OCI-LY7 (cell line): ENCODE measurements at places on chromosomes 6 and 20.

- DNase-seq, result no peak
Observed at GRCh38 chr6:85610182-85610895, 16.7 kb upstream of the SNX14 start.

DNA sequence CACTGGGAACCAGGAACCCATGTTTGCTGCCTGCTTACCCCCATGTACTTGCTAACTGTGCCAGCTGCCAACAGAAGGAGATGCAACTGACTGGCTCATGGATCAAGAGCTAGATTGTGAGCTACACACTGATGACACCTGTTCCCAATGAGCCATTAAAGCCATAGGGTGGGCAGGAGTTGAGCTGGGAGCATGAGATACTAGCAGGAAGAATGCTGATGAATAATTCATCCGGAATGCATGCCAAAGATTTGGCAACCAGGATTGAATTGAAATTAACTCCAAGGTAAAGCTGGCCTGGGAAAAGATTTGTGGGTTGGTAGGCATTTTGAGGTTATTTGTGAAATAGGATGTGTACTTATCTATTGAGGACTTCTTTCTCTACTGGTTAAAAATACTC lies 631.1 kb downstream of the KIF16B start:
- no peak for DNase-seq

DNA sequence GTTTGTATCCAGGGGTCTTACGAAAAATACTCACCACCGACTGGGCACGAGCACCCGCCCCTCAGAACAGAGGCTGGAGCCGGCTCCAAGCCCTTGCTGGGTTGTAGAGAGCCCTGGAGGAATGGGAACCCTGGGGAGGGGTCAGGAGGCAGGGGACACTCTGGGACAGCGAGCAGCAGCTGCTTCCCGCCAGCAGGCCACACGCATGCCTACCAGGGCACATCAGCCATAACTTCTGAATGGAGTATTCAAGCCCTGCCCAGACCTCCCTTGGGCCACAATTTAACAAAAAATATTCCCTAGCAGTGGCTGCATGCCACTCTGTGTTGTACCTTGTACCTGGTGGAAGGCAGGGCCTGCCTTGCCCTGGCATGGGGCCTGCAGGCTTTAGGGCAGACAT lies 31.6 kb upstream of the CD93 start:
- no peak for DNase-seq

DNA sequence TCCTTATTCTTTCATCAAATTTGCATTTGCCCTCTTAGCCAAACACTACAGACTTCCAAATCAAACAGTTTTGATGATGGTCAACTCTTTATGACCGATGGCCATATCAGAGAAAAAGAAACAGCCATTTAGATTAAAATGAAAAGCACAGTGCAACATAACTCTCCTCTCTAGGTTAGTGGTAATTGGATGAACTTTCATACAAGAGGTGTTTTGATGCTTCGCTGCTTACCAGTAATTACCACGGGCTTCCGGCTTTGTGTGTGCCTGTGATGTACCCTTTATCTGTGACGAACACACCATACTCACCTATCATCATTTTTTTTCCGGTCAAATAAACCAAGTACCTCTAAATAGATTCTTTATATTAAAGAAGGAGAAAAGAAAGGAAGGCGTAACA lies 181.8 kb downstream of the FOXA2 start:
- no peak for DNase-seq

DNA sequence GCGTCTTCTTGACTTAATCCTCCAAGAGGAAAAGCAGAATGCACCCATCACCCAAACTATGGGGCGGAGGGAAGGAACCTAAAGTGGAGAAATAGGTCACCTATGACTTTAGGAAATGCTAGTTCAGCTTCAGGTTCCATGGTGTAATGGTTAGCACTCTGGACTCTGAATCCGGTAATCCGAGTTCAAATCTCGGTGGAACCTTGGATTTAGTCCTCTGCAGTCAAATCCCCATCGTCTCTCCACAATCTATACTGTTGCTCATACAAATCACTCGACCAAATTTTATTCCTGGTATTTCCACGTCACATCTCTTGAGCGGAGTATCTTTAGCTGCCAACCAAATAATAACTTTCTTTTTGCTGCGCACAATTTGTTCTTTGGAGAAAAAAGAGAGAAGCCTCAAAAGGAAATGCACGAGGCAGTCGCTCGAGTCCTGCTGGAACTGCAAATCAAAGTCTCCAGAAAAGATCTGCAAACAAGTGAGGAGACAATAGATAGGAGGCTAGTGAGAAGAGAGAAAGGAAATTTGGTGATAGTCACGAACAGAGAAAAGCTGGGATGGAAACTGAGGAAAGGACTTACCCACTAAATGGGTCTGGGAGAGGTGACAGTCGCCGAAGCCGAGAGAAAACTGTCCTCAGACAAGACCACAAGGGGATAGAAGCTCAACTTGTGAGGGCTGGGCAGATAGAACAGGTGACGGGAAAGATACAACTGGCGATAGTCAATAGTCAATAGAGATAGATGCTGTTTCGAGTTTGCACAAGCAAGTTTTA lies 16.6 kb downstream of the POM121L2 start:
- no peak for DNase-seq

DNA sequence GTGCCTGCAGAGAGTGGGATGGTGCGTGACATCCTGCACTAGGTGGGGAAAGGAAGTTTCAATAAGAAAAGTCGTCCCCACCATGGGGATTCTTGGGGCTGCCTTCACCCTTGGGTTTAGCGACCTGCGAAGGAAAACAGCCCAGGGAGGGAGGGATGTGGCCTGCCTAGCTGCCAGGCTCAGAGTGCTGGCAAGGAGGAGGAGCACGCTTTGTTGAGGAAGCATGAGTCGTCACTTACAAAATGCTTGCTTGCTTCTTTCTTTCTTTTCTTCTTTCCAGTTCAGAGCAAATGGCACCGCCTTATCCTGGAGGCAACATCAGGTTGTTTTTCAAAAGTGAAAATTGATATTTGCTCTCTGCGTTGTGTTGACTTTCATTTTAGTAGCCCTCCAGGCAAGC lies 123.2 kb downstream of the TFAP2C start:
- DNase-seq, result no peak

GRCh38 chr20:14445902-14446301 lies 108.5 kb upstream of the FLRT3 start:
- DNase-seq, result no peak

DNA sequence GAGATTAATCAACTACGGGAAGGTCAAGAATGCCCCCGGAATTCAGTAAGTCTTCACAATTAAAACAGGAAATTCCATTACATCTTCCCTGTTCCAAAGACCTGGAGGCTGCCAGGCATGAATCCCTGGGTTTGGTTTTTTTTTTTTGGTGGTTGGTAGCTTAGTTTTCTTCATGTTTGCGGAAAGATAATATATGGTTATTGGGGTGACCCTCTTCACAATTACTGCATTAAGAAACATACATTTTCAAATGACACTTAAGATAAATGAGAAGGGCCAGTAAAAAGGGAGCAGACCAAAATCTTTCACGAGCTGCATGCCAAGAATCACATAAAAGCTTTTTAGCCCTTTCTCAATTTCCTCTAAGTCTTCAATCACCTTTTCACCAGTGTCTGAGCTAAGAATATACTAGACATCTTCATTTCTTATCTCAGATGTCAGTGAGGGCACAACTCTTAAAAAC lies 64.0 kb downstream of the KIF13A start:
- DNase-seq, result no peak

DNA sequence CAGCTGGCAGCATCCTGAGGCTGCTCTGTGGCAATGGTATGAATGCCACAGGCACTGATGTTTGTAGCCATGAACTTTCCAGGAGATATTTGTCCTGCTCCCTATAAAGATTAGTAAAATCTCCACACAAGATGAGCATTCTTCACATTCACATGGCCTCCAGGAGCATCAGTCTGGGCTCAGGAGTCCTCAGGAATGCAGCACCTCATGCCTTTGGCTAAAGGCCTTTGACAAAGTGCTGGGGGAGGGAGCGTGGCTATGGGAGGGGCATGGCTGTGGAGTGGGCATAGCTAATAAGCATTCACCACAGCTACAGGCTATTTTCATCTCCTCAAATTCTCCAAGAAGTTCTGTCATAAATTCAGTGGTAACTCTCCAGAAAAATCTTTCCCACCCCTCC lies 90.5 kb upstream of the LY86 start:
- DNase-seq, result no peak

DNA sequence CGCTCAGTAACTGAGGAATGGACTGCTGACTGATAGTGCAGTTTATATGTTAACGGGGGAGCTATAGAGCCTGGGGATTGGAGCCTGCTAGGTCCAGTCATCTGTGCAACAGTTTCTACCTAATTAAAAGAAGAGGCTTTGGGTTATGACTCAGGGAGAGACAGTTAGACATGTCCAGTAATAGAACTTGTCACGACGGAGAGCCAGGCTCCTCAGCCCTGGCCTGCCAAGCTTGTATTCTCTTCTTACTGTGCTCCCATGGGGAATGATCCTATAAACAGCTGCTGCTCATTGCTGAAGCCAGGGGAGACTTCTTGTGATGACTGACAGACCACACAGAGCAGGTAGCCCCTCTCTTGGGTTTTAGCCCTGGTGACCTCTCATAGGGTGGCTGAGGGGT lies 69.3 kb downstream of the SYNJ2 start:
- DNase-seq, result no peak

- no peak for DNase-seq
Observed at GRCh38 chr6:10824819-10825218, 13.5 kb downstream of the MAK start.

DNA sequence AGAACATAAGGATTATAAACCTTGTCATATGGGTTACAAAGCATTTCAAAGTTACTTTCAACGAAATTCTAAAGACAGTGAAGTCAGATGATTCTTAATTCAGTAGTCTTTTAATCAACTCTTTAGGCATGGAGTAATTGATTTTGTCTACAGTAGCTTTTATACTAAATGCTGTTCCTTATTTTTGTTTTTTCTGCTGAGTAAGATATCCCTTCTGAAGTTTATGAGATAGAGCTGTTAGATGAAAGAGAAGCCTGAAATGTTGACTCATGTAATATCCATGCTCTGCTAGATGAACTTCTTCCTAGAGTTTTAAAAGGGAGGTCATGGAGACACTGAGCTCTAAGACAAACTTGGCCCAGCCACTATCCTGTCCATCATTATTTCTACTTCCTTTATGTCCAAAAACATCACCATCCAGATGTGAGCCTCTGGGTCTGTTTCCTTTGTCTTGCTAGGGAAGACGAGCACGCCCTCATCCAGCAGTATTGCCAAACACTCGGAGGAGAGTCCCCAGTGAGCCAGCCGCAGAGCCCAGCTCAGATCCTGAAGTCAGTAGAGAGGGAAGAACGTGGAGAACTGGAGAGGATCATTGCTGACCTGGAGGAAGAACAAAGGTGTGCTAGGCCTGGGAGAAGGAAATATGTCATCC lies 550.3 kb downstream of the UTRN start:
- DNase-seq, result no peak

DNA sequence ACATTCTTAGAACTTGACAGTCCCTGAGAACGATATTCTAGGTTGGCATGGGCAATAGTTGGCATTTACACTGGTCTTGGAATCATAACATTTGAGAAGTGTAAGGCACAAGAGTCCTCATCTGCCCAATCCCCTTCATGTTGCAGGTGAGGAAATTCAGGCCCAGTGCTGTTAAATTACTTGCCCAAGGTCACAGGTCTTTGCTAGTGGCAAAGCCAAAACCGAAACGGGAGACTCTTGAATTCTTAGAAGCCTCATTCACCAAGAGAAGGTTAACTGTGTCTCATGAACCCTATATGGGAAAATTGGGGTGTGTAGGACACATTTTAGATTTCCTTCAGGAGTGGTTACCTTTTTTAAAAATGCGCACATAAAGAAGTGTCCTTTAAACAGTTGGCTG lies 7.2 kb downstream of the E2F3 start:
- DNase-seq, result no peak

DNA sequence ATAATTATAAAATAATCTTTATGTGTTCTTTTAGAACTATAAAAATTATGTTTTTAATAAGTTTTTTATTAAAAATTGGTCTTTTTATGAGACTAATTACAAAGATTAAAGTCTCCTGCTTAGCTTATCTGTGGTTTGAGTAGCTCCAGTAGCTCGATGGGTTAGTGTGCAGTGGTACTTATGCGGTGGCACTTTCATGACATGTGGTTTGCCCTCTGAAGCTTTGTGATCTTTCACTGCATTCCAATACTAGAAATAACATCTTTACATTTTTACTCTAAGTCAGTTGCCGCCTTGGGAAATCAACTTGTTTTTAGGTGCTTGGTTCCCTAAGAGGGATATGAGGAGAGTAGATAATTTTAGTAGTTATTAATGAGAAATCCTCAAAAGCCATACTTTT lies 699.5 kb upstream of the FLRT3 start:
- no peak for DNase-seq

DNA sequence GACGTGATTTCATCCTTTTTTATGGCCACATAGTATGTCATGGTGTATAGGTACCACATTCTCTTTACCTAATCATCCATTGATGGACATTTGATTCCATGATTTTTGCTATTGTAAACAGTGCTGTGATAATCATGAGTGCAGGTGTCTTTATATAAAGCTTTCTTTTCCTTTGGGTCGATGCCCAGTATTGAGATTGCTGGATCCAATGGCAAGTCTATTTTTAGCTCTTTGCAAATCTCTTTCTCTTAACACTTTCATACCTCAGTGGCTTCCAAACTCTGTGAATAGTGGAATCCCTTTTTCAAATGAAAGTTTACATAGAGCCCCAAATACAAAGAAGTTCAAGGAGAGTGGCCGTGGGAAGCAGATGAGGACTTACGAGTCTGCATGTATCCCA lies 105.8 kb upstream of the SPTLC3 start:
- no peak for DNase-seq

GRCh38 chr6:83510791-83511190 lies 1.5 kb upstream of the PRSS35 start:
- no peak for DNase-seq

DNA sequence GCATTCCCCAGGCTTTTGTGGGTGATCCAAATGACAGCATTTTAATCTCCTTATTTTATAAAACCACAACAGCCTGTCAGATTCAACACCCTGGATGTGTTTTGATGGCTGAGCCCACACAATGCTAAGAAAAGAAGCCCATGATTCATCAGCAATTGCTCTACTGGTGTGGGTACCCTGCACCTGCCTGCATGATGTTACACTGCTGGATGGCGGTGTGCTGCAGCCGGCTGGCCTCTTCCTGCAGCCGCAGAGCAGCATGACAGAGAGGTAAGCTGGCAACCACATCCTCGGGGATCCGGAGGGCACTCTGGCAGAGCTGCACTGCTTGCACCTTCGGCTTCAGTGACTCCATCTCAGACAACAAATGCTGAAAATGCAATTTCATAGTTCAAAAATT lies 327.5 kb downstream of the SYNE1 start:
- DNase-seq, result no peak

- no peak for DNase-seq
Observed at GRCh38 chr6:70954750-70955149, 2.1 kb downstream of the B3GAT2 start.

DNA sequence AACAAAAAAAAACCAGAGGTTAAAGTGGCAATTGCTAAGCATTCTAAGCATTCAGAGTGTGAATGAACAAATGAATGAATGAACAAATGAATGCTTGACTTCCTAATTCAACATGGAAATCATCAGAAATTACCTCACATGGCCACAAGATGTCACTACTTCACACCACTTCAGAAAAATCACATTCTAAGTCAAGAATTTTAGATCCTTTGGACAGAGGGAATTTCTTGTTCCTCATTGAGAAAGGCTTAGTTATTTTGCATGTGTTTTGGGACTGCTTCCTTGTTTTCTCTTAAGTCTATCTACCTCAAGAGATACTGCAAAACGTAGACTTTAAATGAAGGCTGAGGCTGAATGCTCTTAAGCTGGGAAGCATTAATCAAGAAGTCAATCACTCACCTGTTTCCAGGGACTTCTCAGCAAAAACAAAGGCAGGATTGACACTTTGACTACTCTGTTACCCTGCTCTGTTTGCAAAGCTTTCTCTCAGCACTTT lies 120.2 kb downstream of the MBOAT1 start:
- peak; percentile 27 for DNase-seq

GRCh38 chr6:100101644-100102043 lies 107.6 kb upstream of the MCHR2 start:
- no peak for DNase-seq
